ENCODE measurements at places on chromosomes 3 and 15. TPM values are rescaled to one million over a fixed set of nuclear protein-coding genes. Genes with fewer than 3 reads are reported as not detected.
A peak's percentile ranks its signal among the peaks of the same experiment; 100 is the strongest.

DNA sequence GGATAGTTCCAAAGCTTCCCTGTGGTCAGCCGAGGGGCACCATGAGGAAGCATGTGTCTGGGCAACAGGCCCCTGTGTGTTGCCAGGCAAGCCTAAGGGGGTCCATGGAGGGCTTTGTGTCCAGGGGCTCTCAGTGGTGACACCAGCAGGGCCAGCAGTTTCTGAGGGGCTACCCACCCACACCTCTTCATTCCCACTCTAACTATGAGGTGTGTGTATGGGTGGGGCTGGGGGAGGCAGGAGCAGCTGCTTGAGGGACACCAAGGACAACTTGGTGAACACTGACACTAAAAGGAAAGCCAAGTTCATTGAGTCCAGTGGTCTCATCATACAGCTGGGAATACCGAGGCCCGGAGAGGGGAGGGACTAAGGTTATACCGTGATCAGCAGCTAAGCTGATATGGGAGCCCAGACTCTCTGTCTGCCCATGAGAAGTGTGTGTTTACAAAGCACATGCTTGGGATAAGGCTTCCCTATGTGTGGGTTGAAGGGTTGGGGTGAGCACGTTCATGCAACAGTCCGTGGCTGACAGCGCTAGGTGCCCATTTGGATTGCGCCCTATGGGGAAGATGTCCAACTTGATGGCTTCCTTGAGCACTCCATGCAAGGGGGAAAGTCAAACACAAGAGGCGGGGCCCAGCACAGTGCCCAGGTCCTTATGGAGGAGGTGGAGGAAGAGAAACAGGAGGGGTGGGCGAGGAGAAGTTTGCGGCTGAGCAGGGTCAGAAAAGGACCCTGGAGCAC lies 34.8 kb upstream of the CHRNB4 start:
- DNase-seq, result no peak

DNA sequence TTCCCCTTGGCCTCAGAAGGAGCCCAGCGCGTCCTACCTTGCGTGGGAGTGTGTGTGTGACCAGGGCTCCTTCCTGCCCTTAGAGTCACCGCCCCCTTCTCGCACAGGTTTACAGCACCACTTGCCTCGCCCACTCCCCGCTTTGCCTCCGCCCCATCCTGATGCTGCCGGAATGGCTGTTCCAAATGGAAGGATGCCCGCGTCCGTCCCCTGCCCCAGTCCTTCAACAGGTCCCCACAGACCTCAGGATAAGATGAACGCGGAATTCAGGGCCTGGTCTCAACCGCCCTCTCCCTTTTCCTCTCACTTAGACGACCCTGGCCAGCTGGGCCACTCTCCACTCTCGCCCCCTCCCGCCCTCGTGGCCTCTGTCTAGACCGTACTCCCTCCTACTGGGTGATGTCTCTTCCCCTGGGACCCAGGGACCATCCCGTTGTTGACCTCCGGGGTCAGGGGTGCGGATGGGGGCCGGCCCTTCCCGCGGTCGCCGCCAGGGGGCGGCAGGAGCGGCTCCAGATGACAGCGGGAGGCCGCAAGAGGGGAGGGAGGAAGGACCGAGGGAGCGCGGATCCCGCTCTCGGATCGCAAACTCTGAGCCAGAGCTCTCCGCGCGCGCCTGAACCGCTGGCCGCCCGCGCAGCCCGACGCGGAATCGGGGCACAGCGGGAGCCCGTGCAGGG lies at the start of gene THSD4:
Gene THSD4, plus strand, starts transcription at position 585 of the 680 bp plus-strand sequence.
- peak; percentile 82 for DNase-seq

DNA sequence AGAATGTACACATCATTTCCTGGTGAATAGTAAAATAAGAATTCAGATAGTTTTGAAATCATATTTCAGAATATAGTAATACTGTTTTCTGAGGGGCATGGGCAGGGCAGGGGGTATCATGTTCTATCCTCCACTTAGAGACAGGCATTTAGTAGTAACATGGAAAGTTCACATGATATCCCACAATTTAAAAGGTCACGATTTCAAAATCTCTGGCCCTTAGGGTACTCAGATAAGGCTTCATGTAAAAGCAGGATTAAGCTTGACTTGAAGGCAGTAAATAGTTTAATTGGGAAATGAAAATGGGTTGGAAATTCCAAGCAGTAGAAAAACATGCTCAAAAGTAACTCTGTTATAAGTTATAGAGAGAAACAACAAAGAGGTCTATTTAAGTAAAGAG lies 353.2 kb upstream of the AGTR1 start:
- DNase-seq, result no peak

- peak; percentile 56 for DNase-seq
Observed at GRCh38 chr15:92715758-92716157, 60.2 kb upstream of the FAM174B start.

DNA sequence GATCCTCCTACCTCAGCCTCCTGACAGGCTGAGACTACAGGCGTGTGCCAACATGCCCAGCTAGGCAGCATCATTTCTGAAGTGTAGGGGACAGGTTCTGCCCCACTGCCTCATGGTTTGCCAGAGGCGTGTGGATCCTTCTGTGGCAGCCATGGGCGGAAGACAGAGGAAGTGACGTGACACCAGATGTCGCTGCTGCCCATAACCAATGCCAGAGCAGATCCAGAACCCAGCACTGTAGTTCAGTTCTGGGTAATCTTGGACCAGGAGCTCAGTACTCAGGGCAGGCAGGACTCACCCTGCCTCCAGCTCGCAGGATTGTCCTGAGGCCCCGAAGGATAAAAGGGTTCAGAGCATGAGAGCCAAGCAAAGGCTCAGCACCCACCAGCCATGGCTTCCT lies 8.2 kb downstream of the RBPMS2 start:
- no peak for DNase-seq

GORASP1 gene
- polyA plus RNA-seq, result 38.5 TPM

SH3GL3 gene
- 3.9 TPM for polyA plus RNA-seq

Data from hindlimb muscle (tissue), 1 donor.